Fibroblast of skin of back (primary cell): ENCODE measurements at places on chromosomes 13 and 19.

GRCh38 chr13:110455941-110456340 is 105.6 kb downstream of the RAB20 start:
- DNase-seq, result peak; percentile 74

DNA sequence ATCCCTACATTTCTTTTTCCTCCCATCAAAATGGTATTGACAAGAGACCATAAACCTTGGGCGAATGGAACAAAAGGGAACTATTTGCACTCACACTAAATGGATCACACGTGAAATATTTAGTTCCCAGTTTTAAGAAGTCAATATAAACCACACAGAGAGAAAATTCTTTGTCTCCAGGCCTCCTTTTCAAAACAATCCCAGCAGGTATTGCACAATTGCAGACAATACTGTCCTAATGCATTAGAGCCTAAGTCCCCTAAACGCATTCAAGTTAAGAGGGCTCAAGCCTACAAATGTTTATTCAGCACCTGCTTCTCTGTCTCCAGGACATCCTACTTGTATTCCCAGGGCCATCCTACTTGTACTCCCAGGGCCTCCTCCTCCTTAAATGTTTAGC is 1.3 kb upstream of the B3GLCT start:
- no peak for DNase-seq

DNA sequence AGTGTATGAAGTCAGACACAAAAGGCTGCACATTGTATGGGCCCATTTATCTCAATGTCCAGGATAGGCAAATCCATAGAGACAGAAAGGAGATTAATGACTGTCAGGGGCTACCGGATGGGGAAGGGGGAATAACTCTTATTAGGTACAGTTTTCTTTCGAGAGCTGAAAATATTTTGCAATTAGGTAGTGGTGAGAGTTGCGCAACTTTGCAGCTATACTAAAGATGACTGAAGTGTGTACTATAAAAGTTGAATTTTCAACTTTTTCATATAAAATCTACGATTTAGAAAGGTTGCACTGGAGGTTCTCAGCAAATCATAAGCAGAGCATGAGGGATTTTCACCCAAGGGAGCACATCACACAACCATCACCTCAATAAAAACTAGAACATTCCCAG is 16.1 kb upstream of the SLC15A1 start:
- no peak for DNase-seq

DNA sequence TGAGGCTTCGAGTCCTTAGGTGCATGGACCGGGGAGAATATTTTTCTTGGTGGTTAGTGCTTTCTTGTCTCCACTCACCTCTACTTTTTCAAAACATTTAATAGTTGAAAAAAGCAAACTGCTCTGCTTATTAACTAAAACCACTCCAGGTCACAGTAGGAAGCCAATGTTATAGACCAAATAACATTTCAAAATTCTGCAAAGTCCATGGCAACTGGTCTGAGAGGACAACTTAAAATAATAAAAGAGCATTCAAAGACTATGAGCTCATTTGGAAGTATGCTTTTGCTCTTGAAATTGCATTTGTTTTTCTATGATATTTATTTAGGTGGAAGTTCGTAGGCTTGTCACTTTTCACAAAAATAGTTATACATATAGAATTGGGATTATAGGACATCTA is 483.0 kb downstream of the DCT start:
- DNase-seq, result peak; percentile 55

- DNase-seq, result peak; percentile 99
Observed at GRCh38 chr19:45376045-45376724, 5.8 kb upstream of the ERCC2 start.

- DNase-seq, result peak; percentile 65
Observed at GRCh38 chr13:73335210-73335609, 276.4 kb downstream of the KLF5 start.

DNA sequence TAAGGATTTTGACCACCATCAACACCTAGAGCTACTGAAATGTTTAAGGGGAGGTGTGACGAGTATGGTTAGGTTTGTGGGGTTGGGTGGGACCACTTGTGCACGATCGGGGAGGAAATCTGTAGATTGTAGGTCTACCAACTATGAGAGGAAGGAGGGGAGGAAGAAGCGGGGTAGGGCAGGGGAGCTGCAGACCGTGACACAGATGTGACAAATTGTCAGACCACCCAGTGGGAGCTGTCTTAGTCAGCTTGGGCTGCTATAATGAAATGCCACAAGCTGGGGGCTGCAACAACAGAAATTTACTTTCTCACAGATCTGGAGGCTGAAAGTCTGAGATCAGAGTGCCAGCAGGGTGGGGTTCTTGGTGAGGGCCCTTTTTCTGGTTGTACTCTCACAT is 62.2 kb upstream of the ARGLU1 start:
- DNase-seq, result peak; percentile 29

- DNase-seq, result no peak
Observed at GRCh38 chr19:7287722-7288121, 6.5 kb downstream of the INSR start.

DNA sequence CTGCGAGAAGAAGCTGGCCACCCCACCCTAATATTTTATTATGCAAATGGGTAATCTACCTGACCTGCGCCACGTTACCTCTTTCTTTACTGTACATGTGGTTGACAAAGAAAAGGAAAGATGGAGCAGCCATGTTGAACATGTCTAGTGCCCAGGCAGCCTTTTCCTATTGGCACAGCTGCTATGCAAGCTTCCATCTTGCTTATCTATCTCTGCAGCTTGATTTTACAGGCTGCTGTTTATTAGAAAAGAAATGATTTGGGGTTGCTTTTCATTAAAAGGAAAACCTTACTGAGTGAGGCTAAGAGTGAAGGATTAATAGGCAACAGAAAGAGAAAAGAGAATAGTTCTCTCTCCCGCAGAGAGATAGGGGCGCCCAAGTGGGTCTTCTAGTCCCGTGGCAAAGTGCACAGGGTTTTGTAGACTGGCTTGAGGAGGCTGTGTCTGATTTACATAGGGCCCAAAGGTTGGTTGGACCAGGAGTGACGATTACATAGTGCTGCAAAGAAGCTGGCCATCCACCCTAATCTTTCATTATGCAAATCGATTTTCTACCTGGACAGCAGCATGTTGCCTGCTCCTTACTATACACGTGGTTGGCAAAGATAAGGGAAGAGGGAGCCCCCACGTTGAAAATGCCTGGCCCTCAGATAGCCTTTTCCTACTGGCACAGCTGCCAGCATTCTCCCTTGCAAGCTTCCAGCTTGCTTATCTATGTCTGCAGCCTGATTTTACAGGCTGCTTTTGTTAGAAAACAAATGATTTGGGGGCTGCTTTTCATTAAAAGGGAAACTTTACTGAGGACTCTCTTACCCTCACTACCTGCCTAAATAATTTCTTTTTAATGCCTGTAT is 28.3 kb downstream of the OR10H4 start:
- no peak for DNase-seq

- DNase-seq, result no peak
Observed at GRCh38 chr19:902446-903226, 9.4 kb downstream of the RNU6-9 start.

- peak; percentile 28 for DNase-seq
Observed at GRCh38 chr13:26600343-26600742, 42.9 kb downstream of the WASF3 start.

DNA sequence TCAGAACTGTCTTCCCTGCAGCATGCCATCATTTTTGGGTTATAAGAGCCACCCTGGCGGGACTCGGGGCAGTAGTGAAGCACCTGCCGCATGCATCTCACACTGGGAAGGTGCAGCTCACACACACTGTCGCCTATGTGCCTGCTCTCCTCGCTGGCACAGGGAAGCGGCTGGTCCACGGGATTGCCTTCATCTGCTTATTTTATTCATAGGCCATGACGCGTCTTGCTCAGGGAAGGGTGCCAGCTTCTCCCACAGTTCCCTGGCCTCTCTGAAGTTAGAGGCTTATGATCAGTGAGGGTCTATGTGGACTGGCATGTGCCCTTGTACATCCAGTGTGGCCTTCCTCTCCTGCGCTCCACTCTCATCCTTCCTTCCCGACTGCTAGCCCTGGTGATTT is 150.0 kb downstream of the KLF12 start:
- DNase-seq, result no peak

GRCh38 chr13:24648983-24649687 is 31.1 kb upstream of the ATP12A start:
- no peak for DNase-seq

GRCh38 chr13:23466144-23467002 is 32.9 kb upstream of the SACS start:
- peak; percentile 83 for DNase-seq

- no peak for DNase-seq
Observed at GRCh38 chr19:2902590-2903218, 2.0 kb downstream of the ZNF57 start.

DNA sequence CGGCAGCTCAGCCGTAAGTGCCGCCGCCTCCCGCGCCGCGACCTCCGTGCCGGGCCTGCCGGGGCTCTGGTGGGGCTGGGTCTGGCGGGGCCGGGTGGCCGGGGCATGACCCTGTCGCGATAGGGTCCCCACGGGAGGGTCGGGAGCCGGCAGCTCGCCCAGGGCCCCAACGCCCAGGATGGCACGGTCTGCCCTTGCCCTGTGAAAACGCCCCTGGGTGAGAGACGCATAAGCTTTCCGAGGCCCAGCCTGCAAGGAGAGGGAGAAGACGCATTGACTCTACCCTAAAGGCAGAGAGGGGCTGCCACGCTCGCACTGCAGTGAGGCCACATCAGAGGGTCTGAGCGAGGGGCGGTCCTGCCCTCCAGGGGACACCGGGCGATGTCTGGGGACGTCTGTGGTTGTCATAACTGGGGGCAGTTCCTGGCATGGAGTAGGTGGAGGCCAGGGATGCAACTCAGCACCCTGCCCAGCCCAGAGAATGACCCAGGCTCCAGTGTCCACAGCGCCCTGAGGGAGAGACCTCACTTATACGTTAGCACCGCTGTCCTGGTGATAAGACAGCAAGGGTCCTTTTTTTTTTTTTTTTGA is 539 bp downstream of the ZNF554 start:
- DNase-seq, result no peak

GRCh38 chr19:7680606-7681339 is at the start of gene TRAPPC5:
Gene TRAPPC5, plus strand, starts transcription at chr19:7680833. Its CDS starts 1,421 bp downstream, at chr19:7682254.
- DNase-seq, result peak; percentile 79

DNA sequence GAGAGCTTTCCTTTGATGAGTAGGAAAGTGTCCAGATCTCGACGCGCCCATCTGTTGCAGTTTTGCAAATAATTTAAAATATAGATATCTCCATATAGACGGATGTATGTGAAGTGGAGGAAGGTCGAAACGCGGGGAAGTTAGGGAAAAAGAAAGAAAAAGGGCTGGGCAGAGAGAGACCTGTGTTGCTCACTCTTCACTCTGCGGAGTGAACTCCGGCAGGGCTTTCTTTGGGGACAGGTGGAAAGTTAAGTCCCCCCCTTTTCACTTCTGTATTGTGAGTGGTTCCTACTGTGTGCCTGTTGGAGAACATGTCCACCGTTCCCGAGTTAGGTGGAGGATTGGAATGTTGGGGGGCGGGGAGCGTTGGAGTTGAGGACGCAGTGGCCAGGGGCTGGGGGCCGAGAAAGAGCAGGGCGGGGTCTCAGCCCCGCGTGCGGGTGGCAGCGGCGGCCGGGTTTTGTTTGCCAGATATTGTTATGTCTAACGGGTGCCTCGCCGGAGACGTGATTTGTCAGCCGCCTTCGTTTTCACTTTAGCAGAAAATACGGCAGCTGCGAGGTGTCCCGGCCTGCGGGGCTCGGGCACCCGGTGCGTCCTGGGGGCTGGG is 145.1 kb upstream of the ZNF536 start:
- DNase-seq, result no peak
